DMS153 (cell line): ENCODE measurements at places on chromosomes 2 and 18.
A peak's percentile ranks its signal among the peaks of the same experiment; 100 is the strongest.

DNA sequence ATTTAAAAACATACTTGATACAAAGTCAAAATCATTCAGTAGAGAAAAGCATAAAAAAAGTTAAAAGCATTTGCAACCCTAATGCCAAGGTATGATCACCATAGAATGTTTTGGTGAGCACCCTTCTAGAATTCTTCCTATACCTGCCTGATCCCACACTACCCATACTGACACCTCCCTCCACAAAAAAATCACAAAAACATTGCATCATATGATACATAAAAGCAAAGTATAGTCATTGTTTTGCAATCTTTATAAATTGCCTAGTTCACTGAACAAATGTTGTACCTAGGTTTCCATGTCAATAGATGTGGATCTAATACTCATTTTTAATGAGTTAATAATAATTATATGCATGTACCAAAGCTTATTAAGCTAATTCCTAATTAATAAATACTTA, 54.1 kb downstream of the SLC9A4 start:
- DNase-seq, result no peak

GRCh38 chr2:187644981-187645380, 90.7 kb upstream of the TFPI start:
- no peak for DNase-seq

DNA sequence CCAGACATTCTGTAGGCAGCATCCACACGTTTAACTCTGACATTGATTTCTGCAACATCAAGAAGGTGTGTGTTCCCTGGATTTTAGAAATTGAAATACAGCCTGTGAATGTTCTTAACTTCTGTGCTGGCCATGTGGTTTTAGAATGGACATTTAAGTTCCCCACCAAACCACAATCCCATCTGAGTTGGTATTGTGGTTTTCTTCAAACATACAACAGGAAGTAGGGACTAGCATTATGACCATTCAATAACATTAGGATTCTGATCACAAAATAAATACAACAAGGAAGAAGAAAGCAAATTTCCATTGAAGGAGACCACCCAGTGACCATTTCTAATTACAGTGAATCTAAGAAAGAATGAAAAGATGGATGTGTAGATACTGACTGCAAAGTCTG, 51.2 kb downstream of the MAP3K20 start:
- no peak for DNase-seq

GRCh38 chr2:105578166-105578565, 166.5 kb upstream of the NCK2 start:
- no peak for DNase-seq

DNA sequence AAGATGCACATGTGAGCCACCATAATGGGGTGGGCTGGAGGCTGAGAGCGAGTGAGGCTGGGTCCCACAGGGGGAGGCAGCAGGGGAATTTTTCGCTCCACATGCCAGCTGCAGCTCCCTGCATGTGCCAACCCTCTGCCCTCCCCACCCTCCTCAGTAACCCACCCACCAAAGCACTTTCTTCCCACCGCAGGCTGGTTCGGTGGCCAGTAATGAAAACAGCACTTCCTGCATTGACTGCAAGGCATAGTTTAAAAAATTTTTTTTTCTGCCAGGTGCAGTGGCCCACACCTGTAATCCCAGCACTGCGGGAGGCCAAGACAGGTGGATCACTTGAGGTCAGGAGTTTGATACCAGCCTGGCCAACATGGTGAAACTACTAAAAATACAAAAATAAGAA, 147.5 kb upstream of the TTC39C start:
- no peak for DNase-seq

GRCh38 chr2:56587456-56587855, 403.7 kb downstream of the CCDC85A start:
- no peak for DNase-seq

- DNase-seq, result no peak
Measured at GRCh38 chr2:63569740-63570139, 18.5 kb downstream of the WDPCP start.

GRCh38 chr18:65968239-65969004, 217.6 kb downstream of the CDH7 start:
- no peak for DNase-seq

DNA sequence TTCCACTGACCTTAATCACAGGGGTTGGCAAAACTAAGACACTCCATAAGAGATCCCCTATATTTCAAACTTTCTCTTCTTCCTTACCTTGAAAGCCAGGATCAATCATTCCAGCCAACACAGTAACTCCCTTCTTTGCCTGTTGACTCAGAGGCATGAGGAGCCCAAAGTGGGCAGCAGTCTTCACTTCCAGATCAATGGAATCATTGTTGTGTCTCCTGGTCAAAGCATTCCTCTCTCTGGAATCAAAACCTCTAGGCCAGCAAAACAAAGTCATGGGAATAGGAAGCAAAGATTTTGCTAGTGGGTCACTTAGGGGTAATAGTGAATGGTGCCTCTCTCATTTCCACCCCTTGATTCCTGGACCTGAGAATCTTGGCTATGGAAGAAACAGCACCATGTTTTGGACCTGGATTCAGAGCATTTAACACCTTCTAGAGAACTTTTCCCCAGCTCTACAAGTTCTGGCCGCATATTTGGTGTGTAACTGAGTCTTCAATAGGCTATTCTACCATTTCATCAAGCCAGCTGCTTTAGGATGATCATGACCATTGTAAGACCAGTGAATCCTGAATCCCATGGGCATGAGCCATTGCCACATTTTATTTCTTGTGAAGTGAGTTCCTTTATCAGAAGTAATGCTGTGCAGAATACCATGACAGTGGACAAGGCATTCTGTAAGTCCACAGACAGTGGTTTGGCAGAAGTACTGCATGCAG, 65.7 kb upstream of the SERPINE2 start:
- DNase-seq, result no peak

GRCh38 chr18:72908181-72908580, 40.4 kb upstream of the NETO1 start:
- DNase-seq, result no peak

- no peak for DNase-seq
Measured at GRCh38 chr2:144324446-144325045, 195.4 kb downstream of the ZEB2 start.

- DNase-seq, result no peak
Measured at GRCh38 chr2:65032019-65032975, 23.9 kb upstream of the CEP68 start.

- peak; percentile 21 for DNase-seq
Measured at GRCh38 chr2:22683914-22684313, 701.1 kb upstream of the KLHL29 start.

DNA sequence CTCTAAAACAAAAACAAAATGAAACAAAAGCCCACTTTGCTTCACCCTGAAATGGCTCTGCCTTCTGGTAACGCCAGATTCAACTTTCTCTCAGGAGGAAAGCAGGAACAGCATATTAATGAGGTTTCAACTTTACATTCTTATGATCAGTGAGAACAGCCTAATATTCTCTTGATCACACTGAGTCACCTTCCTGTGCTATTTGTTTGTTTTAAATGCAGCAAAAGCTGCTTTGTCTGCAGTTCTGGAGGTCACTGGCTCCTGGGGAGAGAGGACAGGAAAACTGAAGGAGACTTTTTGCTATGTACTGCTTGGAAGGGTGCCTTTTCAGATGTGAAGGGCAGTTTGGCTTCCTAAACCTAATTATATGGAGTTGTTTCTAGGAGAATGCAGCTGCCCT, 48.1 kb downstream of the MAIP1 start:
- DNase-seq, result no peak

- no peak for DNase-seq
Measured at GRCh38 chr2:144507441-144508171, 12.3 kb downstream of the ZEB2 start.

DNA sequence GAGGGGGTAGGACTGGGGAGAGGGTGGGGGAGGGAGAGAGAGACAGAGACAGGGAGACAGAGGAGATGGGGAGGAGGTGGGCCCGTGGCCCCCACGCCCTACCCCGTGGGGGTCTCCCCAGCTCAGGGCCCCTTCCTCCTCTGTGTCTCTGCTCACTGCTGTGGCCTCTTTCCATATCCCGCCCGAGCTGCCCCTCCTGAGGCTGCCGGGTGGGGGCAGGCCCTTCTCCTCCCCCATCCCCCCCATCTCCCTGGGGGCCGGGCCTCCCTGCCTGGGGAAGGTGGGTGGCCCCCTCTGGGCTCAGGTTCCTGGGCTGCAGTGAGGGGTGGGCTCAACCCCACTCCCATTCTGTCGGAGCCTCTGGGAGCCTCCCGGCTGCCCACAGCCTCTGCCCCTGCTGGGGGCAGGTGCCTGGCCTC, 332 bp upstream of the PDCD1 start:
- DNase-seq, result no peak

- DNase-seq, result no peak
Measured at GRCh38 chr18:69882965-69883668, 64.6 kb downstream of the CD226 start.

GRCh38 chr18:55657572-55658331, 69.8 kb upstream of the TCF4 start:
- DNase-seq, result no peak

GRCh38 chr2:45729753-45730512, 78.5 kb downstream of the PRKCE start:
- no peak for DNase-seq

DNA sequence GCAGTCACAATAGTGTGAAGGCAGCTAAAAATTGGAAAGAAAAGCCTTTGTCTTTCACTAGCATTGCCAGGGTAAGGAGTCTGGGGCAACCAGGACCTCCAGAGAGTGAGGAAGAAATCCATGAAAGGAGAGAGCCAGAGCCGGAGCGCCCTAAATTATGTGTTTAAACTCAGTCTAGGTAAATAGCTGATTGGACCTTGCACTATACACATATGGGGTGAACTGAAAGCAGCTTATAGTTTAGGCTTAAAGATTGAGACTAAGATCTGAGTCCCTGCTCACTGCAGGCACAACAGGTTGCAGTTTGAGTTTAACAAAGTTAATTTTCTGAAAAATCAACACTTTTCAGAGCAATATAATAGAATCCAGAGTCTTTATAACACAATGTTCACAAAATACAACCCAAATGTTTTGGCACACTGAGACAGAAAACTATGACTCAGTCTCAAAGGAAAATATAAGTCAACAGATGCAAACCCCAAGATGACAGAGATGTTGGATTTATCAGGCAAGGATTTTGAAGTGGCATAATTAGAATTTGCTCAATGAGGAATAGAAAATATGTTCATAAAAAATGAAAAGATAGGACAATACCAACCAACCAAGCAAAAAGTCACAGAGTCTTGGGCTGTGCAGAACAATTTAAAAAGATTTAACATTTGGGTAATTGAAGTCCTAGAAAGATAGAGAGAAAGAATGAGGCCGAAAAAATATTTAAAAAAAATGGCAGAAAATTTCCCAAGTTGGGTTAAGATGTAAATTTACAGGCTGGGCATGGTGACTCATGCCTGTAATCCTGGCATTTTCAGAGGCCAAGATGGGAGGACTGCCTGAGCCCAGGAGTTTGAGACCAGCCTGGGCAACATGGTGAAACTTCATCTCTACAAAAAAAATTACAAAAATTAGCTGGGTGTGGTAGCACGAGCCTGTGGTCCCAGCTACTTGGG, 39.6 kb downstream of the DOK1 start:
- no peak for DNase-seq

DNA sequence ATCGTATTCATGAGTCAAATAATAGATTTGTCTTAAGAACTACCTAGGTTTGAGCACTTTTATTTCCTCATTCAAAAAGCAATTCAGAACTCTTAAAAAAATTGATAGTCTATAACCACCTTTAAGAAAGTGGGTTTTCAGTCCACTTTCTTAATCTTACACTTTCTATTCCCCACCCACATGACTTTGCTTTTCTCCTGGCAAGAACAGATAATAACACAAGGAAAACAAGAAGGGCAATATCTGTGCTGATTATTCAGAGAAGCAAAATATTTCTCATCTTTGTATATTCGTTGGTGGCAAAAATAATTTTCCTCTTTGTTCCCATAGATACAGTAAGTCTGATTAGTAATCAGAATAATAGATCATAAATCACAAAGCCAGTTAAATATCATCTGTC, 130.6 kb upstream of the DNAJC10 start:
- DNase-seq, result no peak

- no peak for DNase-seq
Measured at GRCh38 chr2:216588861-216589710, 44.1 kb upstream of the IGFBP2 start.

DNA sequence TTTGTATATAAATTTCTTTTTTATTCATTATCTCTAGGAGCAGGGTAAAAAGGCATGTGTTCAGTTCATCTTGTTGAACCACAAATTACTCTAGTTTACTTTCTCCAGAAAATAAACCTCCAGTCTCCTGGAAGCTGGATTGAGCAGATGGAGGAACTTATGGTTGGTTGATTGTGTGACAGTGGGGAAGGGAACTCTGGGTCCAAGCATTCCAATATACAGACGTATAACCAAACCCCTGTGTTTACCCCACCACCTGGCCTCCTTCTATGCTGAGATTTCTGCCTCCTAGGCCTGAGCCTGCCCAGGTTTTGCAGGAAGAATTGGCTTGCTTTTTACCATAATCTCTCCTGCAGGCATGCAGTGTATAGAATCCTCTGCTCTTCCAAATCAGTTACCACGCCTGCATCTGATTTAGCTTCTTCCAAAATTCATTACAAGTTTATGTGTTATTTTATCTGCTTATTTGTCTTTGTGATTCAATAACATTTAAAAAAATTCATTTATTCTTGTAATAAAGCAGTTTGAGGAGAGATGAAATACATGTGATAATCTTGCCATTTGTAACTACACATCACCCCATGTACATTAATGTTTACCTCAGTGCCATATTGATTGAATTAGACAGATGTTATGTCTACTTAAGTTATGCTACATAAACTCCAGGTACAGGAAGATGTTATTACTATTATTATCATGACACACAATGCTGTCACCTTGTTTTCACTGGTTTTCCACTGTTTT, 2.5 kb upstream of the RAB27B start:
- no peak for DNase-seq

DNA sequence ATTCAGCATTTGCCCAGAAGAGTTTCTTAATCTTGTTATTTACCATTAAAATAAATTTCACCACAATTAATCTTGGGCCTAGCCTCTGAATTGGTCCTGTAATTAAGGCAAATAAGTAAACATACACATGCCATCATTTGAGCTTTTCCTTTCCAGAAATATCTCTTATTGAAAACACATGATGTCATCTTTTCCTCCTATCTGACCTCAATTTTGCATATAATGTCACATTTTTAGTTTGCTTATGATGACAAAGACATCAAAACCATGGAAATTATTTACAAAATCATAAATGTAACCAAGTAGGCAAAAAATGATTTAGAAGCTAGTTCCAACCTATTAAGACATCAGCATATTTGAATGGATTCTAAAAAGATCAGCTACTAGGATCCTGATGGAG, 915.5 kb downstream of the ERBB4 start:
- DNase-seq, result no peak

DNA sequence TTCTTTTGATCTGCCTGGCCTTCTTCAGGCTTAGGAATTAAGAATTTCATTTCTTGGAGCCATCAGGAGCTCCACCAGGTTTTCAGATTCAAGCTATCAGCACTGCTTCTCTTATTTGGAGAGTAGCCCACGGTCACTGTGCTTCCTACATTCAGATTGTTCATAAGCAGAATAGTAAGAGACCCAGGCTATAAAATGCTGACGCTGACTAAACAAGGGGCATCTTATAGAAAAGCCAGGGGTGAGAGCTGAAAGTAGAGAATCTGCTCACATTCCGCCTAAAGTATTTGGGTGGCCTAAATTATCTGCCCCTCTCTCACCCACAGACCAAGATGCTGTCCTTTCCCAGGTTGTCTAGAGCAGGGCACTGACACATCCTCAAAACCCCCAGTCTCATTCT, 120.3 kb upstream of the SULT1C3 start:
- DNase-seq, result no peak
